RWPE2 (cell line): ENCODE measurements at places on chromosomes 7 and 10.

- H3K4me3 ChIP-seq = no peak overlapping the region
- H3K36me3 ChIP-seq = no peaks in the 10 kb centered on the region
- H3K27me3 ChIP-seq = peaks cover 4% of the 10 kb centered on the region
- H3K4me1 ChIP-seq = peaks cover 11% of the 10 kb centered on the region
- DNase-seq = no peak
Measured at GRCh38 chr7:142500366-142500765, 242.5 kb upstream of the PRSS58 start.

DNA sequence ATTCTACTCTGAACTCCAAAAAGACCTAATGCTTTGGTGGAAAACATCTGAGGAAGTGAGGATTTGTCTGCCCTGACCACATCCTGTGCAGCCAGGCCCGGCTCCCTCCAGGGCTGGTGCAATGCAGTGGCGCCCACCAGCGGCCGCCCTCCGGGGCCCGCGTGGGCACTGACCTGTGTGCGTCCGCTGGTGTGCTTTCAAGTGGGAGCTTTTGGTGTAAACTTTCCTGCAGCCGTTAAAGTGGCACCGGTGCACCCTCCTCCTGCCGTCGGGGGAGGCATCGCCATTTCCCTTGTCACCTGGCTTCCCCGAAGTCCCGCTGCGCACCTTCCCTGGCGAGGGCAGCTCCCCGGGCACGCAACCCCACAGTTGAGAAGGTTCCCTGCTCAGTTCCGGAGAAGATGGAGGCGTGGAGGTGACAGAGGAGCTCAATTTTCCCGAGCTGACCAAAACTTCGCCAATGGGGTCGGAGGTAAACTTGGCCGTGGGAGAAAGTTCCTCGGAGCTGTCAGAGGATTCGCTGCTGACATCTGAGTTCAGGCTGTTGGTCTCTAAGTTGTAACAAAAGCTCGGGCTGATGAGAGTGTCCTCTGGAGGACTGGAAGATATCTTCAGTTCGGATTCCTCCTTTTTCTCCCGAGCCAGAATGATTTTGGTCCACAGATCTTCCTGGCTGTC is 3.4 kb downstream of the KLF6 start:
- peak overlapping the region; percentile 71 for H3K4me3 ChIP-seq
- peaks cover 82% of the 10 kb centered on the region for H3K36me3 ChIP-seq
- H3K27ac ChIP-seq = peak overlapping the region; percentile 99
- H3K4me1 ChIP-seq = peaks cover 50% of the 10 kb centered on the region
- H3K27me3 ChIP-seq = no peaks in the 10 kb centered on the region

- DNase-seq = no peak
- H3K4me3 ChIP-seq = no peak overlapping the region
- no peaks in the 10 kb centered on the region for H3K36me3 ChIP-seq
- H3K27ac ChIP-seq = no peak overlapping the region
Measured at GRCh38 chr10:8116926-8117493, 62.5 kb downstream of the GATA3 start.

- no peaks in the 10 kb centered on the region for H3K4me1 ChIP-seq
- H3K27me3 ChIP-seq = peaks cover 11% of the 10 kb centered on the region
- H3K4me3 ChIP-seq = no peak overlapping the region
- DNase-seq = no peak
Measured at GRCh38 chr7:29765490-29765889, 40.8 kb upstream of the WIPF3 start.

- no peaks in the 10 kb centered on the region for H3K36me3 ChIP-seq
- H3K27ac ChIP-seq = no peak overlapping the region
- H3K4me3 ChIP-seq = no peak overlapping the region
- H3K27me3 ChIP-seq = no peaks in the 10 kb centered on the region
Measured at GRCh38 chr10:126813432-126813831, 91.8 kb upstream of the DOCK1 start.

DNA sequence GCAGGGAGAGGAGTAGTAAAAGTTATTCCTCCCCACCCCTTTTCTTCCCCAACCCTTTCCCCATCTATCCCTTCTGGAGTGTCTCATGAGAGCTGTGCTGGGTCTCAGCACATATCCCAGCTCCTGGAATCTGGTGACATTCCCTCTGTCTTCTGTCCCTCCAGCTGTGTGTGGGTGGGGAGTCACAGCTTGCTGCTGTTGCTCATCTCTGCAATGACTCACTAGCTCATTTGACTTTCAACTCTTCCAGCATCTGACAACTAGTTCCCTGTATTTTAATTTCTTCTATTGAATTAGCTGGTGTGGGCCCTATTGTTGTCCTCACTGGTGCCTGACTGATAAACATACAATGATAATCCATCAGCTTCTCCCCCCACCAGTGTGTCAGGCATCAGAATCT is 198.9 kb upstream of the AUTS2 start:
- H3K36me3 ChIP-seq = no peaks in the 10 kb centered on the region
- no peak for DNase-seq
- H3K4me1 ChIP-seq = no peaks in the 10 kb centered on the region
- no peak overlapping the region for H3K4me3 ChIP-seq
- H3K27me3 ChIP-seq = no peaks in the 10 kb centered on the region

DNA sequence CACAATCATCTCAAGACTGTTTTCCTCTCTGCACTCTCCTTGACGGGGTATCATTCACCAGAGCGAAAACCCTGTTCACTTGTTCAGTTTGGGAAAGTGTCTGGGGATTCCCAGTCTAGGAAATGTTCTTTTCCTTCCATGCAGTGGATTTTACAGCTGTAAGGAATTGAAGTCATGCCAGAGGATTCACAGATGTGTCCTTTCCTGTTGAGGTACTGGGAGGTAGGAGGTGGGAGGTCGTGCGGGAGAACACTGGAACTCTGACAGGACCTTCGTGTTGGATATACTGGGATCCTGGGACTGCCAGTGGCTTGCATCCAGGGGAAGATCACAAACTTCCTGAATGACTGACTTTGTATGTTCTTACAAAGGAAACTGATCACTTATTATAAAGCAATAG is 185.5 kb downstream of the BMPER start:
- no peaks in the 10 kb centered on the region for H3K36me3 ChIP-seq
- no peak for DNase-seq
- H3K4me1 ChIP-seq = no peaks in the 10 kb centered on the region
- H3K27ac ChIP-seq = no peak overlapping the region

DNA sequence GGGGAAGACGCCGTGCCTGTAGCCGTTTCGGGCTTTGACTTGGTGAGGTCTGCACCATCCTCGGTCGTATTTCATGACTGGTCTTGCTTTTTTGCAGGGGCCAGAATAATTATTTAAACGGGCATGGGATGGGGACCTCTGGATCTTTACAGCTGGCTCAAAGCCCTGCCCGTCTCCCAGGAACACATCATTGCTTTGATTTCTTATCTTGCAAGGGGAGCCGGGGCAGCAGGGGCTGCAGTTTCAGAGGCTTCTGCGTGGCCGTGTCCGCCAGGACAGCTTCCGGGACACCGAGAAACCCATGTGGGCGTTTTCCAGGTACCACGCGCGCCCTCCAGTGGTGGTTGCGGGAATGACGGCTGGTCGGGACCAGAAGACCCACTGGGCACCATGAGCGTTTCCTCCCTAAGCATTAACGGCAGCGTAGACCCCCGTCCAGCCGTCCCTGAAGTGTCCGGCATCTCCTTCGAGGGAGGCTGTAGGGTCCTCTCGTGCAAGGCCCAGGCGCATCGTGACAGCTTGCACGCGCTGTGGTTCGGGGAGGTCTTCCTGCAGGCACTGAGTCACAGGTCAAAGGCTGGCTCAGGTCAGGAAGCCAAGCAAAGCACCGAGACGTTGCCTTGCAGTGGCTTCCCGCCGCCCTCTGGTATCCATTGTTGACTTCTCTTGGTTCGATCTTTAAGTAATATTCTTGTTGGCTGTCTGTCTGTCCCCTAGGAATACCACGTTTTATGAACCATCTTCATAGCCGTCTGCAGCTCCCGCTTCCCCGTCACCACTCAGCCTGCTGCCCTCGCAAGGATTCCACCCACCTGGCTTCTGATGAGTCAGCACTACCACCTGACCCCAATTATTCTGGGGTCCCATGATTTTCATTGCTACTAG is 16.2 kb upstream of the ZFAND2A start:
- H3K4me3 ChIP-seq = peak overlapping the region; percentile 1
- peaks cover 3% of the 10 kb centered on the region for H3K4me1 ChIP-seq
- DNase-seq = no peak
- H3K36me3 ChIP-seq = no peaks in the 10 kb centered on the region

- no peaks in the 10 kb centered on the region for H3K27me3 ChIP-seq
- no peak overlapping the region for H3K27ac ChIP-seq
- no peak for DNase-seq
- H3K4me1 ChIP-seq = no peaks in the 10 kb centered on the region
- H3K4me3 ChIP-seq = no peak overlapping the region
Measured at GRCh38 chr7:29207162-29207801, 12.7 kb downstream of the CHN2 start.

DNA sequence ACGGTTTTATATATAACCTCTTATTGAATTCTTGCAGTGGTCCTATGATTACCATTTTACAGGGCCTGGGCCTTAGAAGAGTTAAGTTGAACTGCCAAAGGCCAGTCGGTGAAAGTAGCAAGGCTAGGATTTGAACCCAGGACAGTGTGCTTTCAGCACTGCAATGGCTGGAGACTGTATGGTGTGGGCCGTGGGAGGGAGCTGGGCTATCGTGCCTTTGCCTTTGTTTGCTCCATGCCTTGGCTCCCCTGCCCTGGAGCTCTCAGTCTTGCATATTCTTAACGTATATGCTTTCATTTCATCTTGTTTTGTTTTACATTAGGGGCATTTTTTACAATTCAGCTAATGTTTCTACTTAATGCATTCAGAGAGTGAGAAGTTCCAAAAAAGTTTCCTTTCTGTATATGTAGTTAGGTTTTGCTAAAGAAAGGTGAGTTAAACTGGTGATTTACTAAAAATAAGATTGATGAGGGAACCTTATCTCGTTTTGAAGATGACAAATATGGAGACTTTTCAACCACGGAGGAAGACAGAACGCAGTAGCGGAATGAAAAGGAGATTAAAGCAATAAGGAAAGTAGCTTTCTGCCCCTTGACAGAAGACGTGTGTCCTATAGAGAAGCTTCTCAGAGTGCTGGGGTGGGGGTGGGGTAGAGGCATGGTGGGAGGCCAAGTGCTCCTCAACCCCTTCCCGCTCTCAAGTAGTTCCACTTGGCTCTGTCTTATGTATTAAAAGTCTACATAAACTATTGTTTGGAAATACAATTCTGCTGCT is 82.5 kb downstream of the RTKN2 start:
- no peaks in the 10 kb centered on the region for H3K27me3 ChIP-seq
- no peak overlapping the region for H3K27ac ChIP-seq
- no peak overlapping the region for H3K4me3 ChIP-seq

DNA sequence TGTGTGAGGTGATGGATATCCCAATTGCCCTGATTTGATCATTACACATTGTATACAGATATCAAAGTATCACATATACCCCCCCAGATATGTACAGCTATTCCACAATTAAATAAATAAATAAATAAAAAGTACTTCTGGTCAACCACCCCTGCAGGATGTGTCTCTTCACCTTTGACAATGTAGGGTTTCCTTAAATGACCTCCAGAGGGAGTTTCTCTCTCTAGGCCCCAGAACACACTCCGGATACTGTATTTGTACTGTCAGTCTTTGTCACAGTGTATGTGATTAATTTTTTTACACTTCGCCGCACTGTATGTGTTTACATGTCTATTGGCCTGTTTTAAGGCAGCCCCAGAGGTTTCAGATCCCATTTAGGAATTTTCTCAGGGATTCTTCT is 123.6 kb downstream of the ADCYAP1R1 start:
- DNase-seq = no peak
- no peaks in the 10 kb centered on the region for H3K4me1 ChIP-seq
- no peaks in the 10 kb centered on the region for H3K27me3 ChIP-seq
- no peak overlapping the region for H3K4me3 ChIP-seq
- H3K36me3 ChIP-seq = no peaks in the 10 kb centered on the region

DNA sequence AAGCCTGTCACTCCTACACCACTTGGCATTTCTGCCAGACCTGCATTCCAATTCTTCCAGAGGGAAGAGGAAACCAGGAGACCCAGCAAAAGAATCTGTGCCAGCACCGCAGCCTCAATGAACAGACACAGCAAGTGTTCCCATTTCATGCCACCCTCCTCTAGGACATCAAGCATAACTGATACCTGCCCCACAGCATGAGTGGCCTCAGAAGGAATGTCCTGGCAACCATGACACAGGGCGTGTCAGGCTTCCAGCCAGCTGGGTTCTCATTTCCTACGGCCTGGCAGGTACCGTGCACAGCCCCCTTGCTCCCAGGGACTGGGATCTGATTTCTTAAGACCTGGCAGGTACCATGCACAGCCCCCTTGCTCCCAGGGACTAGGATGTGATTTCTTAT is 7.8 kb downstream of the MAD1L1 start:
- H3K27me3 ChIP-seq = no peaks in the 10 kb centered on the region
- no peak overlapping the region for H3K4me3 ChIP-seq
- H3K4me1 ChIP-seq = peaks cover 14% of the 10 kb centered on the region
- peaks cover 60% of the 10 kb centered on the region for H3K36me3 ChIP-seq
- H3K27ac ChIP-seq = peak overlapping the region; percentile 82
- peak; percentile 56 for DNase-seq

DNA sequence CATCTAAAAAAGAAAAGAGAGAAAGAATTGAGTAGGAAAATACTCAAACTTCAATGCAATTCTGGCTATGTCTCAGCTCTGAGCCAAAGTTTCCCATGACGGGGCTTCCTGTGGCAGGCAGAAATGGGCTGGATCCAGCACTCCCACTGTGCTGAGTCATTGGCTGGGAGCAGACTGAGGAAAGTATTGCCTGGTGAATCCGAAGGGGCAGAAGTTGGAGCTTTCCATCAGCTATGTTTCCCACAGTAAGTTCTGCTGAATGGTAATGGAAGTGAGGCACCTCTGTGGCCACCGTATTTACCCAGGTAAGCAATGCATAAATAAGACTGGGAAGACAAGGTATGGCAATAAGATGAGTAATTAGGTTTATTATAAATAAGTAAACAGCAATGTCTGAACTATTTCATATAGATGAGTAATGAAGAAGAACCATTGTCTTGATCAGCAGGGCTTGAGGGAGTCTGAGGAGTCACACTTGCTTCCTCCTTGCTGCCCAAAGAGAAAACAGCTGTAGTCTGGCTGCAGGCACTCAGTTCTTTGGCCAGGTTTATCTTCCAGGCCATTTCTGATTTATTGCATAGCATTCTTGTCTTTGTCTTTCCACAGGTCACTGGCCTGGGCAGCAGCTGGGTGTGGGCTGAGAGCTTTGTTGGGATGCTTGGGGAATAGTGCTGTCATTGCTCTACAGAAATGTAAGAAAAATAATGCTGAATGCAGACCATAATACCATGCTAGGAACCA is 255.3 kb downstream of the DNAJB9 start:
- no peak for DNase-seq
- H3K4me3 ChIP-seq = no peak overlapping the region
- H3K36me3 ChIP-seq = no peaks in the 10 kb centered on the region

- H3K4me3 ChIP-seq = no peak overlapping the region
- DNase-seq = no peak
- H3K36me3 ChIP-seq = no peaks in the 10 kb centered on the region
- peaks cover 5% of the 10 kb centered on the region for H3K4me1 ChIP-seq
Measured at GRCh38 chr10:92846344-92846743, 2.0 kb upstream of the EXOC6 start.
